Right hindlimb (tissue), 1 donor: ENCODE measurements at places on chromosomes 3 and 15.
A peak's percentile ranks its signal among the peaks of the same experiment; 100 is the strongest.

DNA sequence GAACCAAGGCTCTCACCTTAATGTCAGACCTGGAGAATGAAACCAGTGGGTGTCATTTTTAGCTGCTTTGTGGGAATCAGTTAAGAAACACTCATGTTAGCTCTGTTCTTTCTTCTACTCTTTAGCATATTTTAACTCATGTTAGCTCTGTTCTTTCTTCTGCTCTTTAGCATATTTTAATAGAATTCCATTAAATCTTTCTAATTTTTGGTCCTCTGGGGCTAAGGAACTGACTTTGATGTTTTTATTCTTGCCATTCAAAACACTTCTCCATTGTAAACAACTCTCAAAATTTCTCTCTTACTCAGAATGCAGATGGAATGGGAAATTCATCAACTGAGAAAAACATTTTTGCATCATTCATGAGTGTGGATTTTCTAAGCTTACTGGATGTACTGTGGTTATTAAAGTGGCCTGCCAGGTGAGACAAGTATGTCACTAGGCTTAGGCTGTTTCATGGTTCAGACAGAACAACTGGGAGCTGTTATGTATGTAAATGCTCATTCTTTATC is 680.6 kb downstream of the ROBO2 start:
- no peak for DNase-seq

DNA sequence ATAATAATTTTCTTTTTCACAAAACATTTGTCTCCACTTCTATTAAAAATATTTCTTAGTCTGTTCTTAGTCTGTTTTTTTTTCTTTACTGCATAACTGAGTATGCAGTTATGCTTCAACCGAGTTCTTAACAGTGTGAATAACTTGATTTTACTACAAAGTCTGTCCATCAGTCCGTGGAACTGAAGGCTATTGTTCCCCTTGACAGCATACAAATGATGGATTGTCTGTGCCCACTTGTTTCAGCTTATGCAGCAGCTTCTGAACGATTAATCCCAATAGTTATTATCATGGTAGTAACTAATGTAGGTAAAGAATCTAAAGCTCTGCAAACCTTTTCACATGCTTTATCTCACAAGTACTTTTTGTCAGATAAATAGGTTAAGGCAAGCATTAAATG is 150.7 kb downstream of the SSR3 start:
- no peak for DNase-seq

- no peak for DNase-seq
Measured at GRCh38 chr15:89677381-89677780, 1.8 kb downstream of the PLIN1 start.

- DNase-seq = no peak
Measured at GRCh38 chr3:52554026-52554755, 17.8 kb downstream of the UQCC5 start.

- no peak for DNase-seq
Measured at GRCh38 chr3:102336130-102336529, 98.7 kb upstream of the ZPLD1 start.

DNA sequence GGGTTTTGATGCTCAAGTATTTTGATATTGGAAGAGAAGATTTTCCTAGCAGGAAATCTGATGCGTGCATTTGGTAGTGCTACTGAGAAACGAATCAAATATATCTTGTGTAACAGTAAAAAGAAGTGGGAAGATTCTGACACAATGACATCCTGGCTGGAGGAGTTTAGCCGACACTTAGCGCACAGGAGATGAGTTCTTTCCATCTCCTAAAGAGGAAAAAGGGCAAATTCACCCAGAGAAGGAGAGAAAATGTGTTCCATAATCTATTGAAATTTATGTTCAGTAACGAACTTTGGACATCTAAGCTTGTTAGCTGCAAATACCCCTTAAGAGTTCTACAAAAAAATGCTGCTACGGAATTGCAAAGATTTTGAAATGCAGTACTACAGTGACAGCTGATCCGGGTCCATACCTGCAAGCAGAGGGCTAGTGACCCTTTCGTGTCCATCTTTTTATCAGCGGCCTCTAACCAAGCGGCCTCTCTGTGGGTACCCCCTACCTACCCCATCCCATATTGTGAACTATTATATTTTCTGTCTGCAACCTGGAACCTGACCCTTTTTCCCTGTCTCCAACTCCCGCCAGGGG is 971 bp downstream of the CPOX start:
- DNase-seq = no peak

GRCh38 chr15:75140080-75140879 is 61.4 kb upstream of the C15orf39 start:
- DNase-seq = no peak

DNA sequence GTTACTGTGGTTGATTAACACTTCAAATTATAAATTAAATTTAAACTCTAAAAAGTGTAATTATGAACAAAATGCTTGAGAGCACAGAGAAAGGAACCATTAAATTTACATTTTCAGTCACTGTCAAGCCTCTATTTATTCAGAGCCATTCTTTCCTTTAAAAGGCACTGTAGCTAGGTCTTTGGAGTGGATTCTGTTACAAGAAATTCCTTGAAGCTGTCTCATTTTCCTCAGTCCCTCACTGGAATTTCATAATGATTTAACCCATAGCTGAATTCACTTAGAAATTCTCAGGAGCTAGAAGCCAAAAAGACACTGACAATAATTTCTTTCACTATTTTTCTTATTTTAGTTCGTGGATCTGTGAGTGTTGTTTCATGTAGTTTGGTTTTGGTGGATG is 81.2 kb upstream of the TCF12 start:
- no peak for DNase-seq

- no peak for DNase-seq
Measured at GRCh38 chr3:32303977-32304881, 65.7 kb downstream of the CMTM8 start.

DNA sequence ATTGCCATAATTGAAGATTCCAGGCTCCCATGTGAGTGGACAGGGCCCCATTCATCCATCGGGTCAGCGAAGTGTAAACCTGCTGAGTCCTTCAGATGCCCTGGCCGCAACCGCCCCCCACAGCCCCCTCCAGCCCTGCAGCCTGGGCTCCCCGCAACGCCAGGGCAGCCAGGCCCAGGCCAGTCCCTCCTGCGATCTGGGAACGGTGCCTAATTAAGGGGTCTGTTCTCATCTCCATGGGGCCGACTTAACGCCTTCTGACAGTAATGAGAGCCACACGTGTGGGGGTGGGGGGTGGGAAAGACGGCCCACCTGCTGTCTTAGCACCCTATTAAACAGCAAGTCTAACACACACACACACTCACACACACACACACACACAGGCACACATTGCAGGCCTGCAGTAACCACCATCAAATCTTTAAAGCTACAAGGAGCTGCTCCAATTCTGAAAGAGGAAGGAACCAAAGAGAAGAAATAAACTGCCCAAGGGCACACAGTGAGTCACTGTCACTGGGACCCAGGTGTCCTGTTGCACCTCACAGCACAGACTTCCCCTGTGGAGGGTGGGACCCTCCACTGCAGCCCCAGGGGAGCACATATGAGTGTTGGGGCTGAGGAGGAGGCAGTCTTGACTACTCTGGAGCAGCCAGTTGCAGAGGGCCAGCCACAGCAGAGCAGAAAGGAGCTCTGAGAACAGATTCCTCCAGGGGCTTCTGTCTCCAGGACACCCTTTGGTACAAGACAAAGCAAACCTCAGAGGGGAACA is 31.8 kb upstream of the HES1 start:
- no peak for DNase-seq

DNA sequence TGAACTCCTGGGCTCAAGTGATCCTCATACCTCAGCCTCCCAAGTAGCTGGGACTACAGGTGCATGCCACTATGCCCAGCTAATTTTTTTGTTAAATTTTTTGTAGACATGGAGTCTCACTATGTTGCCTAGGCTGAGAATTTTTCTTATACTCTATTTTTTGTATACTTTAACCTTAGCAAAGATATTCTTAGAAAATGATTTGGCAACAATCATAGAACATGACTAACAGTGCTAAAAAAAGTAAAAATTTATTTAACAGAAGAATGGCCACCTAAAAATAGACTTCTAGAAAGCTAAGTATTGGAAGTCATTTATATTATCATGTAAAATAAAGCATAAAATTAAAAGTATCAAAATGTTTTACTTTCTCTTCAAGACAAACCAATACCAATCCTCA is 322.3 kb downstream of the PLCL2 start:
- DNase-seq = no peak

- no peak for DNase-seq
Measured at GRCh38 chr3:151925419-151925818, 52.0 kb downstream of the SUCNR1 start.

DNA sequence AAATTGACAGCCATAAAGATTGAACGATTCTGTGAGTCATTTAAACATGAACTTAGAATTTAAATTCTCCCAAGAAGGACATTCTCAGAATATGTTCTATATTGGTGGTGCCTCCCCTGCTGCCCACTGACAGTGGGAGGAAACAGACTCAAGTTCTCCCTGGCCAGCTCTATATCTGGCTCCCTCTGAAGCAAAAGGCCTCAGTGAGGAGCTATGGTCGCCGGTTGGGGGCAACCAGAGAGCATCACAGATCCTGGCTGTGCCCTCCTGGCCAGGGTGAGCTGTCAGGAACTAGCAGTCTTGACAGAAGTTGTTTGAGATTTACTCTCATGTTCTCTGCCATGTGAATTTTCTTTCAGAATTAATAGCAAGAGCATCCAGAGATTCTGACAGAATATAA is 285.5 kb downstream of the NTRK3 start:
- DNase-seq = no peak

- DNase-seq = no peak
Measured at GRCh38 chr15:78223396-78224022, 10.9 kb downstream of the ACSBG1 start.

GRCh38 chr3:162722337-162722736 is 1225.7 kb downstream of the OTOL1 start:
- DNase-seq = no peak

GRCh38 chr3:168168743-168169142 is 73.0 kb upstream of the GOLIM4 start:
- DNase-seq = no peak

GRCh38 chr15:34786206-34786605 is 9.1 kb downstream of the ACTC1 start:
- no peak for DNase-seq

DNA sequence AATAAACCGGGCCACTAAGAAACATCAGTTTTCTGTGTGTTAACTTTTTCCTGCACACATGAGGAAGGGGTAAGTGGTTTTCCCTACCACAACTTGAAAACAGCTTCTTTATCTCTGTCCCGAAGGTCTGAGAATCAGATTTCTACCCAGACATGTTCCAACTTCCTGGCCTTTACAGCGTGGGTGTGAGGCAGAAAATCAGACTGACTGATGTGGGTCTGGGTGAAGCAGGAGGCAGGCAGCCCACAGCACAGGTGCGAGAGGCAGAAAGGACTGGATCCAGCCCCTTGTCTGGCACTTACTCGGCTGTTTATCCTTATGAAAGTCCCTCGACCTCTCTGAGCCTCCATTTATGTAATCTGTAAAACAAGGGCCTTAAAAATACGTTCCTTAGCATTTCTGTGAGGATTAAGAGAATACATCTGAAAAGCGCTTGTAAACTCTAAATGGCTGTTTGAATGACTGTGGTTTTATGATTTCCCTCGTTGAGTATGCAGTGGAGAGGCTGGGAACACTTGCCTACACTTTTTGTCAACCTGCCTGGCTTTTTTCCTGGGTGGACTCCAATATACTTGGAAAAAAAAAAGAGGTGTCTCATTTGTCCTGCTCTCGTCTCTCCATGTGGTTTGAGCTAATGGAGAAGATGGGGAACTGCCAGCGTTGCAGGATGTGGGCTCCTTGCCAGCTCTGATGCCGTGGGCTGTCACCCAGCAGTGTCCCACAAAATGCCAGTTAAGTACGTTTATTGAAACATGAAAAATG is 3.1 kb downstream of the AGBL1 start:
- peak; percentile 51 for DNase-seq

DNA sequence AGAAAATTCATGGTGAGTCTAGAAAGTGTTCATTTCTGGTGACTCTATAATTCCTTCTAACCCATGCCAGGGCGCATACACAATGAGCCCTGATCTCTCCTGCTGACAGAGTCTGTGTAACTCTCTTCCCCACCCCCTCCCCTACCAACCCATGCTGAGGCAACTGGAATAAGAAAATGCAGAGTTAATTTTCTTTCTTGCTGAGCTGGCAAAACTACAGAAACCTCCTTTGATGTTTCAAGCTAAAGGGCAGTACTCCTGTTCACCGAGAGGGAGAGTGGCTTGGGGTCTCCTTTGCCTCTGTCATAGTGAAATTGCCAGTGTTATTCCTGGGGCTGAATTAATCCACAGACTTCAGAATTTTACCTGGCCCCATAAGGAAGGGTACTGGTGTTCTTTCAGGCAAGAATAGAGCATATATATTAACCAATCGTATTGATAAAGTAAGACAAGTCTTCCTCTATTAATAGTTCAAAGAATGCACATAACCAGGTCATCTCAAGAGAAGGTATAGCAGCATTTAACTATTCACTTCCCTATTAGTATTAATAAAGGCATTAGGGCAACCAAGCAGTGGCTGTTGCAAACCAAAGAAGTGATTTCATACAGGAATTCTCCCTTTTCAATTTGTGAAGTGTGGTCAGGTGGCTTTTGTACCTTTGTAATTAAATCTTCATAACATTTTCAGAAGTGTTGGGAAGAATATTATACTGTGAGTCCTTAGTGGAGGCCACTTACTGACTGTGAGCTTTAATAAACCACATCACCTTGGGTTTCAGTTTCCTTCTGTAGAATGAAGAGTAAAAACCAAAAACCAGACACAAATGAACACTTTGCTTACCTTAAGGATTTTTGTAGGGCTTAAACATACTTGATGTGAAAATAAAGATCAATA is 4.1 kb downstream of the GAP43 start:
- no peak for DNase-seq
